WERI-Rb-1 (cell line): ENCODE measurements at places on chromosomes 6 and 20.

DNA sequence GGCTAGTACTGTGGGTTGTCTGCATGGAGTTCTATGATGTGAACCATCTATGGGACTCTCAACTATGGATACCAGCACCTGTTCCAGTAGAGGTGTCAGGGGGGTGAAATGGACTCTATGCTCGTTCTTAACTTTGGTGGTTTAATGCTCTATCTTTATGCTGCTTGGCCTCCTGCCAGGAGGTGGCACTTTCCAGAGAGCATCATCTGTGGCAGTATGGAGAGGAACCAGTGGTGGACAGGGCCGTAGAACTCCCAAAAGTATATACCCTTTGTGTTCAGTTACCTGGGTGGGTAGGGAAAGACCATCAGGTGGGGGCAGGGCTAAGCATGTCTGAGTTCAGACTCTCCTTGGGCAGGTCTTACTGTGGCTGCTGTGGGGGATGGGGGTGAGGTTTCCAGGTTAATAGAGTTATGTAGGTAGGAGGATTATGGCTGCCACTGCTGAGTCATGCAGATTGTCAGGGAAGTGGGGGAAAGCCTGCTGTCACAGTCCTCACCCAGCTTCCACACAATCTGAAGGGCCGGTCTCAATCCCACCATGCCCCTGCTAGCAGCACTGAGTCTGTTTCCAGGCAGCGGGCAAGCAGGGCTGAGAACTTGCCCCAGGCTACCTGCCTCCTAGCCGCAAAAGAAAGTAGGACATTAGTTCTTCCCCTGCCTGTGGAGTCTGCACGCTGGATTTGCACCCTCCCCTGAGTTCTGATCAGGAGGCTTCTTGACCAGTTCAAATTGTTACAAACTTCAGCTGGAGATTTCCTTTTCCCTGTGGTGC lies 284.0 kb downstream of the KCNQ5 start:
- DNase-seq = peak; percentile 63

GRCh38 chr6:1917626-1918371 lies 308.1 kb downstream of the FOXC1 start:
- DNase-seq = no peak

- no peak for DNase-seq
Measured at GRCh38 chr6:4575714-4576113, 200.5 kb upstream of the CDYL start.

- no peak for DNase-seq
Measured at GRCh38 chr6:142013287-142013686, 119.4 kb upstream of the GJE1 start.

GRCh38 chr6:32432050-32432450 lies 7.6 kb upstream of the HLA-DRA start:
- no peak for DNase-seq

GRCh38 chr6:15389765-15390723 lies 144.2 kb downstream of the JARID2 start:
- peak; percentile 88 for DNase-seq

DNA sequence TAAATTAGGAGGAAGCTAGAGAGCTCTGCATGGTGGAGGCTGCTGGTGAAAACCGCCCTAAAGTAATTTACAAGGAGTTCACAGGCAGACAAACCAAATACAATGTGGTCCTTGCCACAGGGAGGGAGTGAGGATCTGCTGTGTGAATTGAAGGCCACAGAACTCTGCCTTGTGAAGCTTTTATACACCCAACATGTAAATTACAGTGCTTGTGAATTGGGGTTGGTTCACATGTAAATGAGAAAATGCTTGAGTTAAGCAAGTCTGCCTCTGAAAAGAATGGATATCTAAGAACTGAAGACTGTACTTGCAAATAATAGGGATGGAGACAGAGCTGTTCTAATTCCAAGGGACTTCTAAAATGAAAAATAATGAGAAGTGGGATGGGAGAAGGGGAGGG lies 194.2 kb downstream of the SLC35F1 start:
- DNase-seq = no peak

- DNase-seq = no peak
Measured at GRCh38 chr6:80366051-80366450, 259.6 kb downstream of the BCKDHB start.

DNA sequence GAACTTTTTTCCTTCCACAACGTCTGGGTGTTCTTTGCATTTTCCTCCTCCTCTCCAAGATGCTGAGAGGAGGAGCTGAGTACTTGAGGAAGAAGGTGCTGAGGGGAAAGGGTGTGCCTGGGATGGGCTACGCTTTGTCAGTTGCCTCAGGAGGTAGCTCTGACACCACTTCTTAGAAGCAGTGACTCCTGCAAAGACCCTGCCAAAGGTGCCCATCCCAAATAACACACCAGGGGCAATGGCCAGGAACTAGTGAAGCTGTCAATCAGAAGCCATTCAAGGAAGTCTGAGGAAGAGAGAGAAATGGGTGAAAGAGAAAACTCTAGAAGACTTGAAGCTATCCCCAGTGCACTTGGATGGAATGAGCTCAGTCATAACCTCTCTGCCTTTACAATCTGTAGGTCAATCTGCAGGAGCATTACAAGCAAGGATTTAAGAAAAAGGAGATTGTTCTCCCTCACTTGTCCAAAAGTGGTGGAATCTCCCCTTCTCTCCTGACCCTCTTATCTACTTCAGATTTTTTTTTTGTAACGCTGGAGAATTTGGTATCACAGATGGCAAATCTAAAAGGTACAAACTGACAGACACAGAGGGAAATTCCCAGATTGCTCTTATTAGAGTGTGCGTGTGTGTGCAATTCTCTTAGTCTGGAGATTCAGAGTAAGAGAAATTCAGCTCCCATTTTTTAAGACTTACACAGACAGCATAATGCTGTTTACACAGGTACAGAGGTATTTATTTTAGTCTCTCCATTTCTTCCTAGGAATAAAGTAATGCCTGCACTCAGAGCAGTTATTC lies 242.6 kb downstream of the GMPR start:
- DNase-seq = no peak

- peak; percentile 83 for DNase-seq
Measured at GRCh38 chr6:30325150-30325872, 1.4 kb upstream of the TRIM39 start.
